M059J (cell line): ENCODE measurements at places on chromosomes 13 and 19. TPM values are rescaled to one million over a fixed set of nuclear protein-coding genes. Genes with fewer than 3 reads are reported as not detected.
A peak's percentile ranks its signal among the peaks of the same experiment; 100 is the strongest.

DNA sequence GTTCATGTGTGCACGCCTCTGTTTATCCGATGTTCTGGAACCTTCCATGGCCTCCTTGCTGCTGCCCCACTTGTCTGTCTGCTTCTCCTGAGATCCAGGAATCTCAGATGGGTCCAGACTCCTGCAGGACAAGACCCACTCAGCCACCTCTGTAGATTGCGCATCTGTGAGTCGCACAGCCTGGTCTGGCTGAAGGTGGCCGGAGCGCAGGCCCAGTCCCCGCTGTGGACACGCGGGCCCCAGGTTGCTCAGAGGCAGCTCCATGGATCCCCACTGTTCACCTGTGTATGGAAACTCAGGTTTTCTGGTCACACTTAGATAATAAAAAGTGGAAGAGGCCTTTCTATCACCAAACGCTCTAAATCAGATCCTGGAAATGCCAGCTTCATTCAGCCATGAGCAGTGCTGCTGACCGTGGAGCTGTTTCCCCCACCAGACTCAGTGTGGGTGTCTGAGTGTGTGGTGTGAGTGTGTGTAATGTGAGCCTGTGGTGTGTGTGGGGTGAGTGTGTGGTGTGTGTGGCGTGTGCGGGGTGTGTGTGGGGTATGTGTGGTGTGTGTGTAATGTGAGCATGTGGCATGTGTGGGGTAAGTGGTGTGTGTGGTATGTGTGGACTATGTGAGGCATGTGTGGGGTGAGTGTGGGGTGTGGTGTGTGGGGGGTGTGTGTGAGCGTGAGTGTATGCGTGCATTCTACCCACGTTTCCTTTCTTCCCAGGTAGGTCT, 59.5 kb downstream of the MCF2L start:
- no peak for DNase-seq

The ERICH6B gene
- total RNA-seq, result not detected in 2 replicates

DNA sequence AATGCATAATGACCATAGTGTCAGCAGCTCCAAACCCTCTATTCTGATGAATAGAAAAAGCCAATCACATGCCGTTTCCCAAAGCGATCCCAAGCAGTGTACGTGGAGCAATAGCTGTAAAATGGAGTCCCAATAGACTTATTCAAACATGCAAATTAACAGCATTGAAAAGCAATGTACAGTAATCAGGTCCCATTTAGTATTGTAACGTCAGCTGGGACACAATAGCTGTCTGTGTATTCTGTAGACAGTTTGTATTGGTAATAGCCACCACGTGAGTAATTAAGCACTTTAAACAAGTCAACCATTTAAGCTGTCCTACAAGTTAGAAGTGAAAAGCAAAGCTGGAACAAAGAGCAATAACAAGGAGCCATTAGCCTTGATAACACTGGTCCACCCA, 698.2 kb downstream of the PCDH17 start:
- no peak for DNase-seq

The ZNF723 gene
- not detected in 2 replicates for total RNA-seq

- DNase-seq, result no peak
Measured at GRCh38 chr19:5182751-5183150, 157.9 kb downstream of the PTPRS start.

The SYNGR4 gene
- 0.42 TPM in 1 of 2 replicates, not detected in the other for total RNA-seq

GRCh38 chr19:1875646-1876495, 9.4 kb downstream of the ABHD17A start:
- peak; percentile 90 for DNase-seq

DNA sequence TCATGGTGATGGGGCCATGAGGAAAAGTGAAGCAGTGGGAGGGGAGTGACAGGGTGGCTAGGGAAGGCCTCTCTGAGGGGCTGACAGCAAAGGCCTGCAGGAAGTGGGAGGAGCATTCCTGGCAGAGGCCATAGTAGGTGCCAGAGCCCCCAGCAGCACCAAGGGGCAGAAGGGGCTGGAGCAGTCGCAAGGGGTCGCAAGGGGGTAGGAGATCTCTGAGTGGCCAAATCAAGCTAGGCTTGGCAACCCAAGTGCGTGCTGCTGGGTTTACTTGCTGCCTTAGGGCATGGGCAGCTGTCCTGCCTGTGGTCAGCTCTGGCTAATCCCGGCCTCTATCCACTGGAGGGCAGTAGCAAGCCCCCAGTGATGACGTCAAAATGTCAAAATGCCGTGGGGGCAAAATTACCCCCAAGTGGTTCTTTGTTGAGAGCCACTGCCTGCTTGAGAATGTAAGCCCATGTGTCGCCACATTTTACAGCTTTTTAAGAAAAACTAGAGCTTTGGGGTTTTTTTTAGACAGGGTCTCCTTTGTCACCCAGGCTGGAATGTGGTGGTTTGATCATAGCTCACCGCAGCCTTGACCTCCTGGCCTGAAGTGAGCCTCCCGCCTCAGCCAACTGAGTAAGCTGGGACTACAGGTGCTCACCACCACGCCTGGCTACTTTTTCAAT, 11.8 kb downstream of the CCDC97 start:
- DNase-seq, result peak; percentile 94

GRCh38 chr19:18308948-18309325, 13.9 kb downstream of the LSM4 start:
- DNase-seq, result no peak

The CKM gene
- total RNA-seq, result not detected in 2 replicates
